ENCODE measurements at places on chromosomes 16 and 17. TPM values are rescaled to one million over a fixed set of nuclear protein-coding genes. Genes with fewer than 3 reads are reported as not detected.

DNA sequence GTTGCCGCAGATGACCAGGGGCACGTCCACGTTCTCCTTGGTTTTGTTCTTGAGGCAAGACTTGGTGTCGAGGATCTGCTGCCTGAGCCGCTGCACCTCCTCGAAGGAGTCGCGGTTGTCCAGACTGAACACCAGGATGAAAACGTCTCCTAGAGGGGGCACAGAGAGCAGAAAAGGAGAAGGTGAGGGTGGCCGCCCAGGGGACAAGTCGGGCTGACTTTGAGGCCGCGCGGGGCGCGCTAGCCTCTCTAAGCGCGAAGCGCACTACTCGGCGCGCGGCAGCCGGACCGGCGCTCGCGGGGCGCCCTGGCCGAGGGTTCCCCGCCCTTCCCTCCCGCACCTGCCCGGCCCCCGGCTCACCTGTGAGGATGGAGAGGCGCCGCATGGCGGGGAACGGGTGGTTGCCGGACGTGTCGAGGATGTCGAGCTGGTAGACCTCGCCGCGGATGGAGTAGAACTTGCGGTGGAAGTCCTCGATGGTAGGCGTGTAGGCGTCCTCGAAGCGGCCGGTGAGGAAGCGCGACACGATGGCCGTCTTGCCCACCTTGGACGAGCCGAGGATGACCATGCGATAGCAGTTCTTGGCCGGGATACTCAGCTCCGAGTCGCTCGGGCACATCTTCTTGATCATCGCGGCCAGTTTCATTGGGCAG is 533 bp downstream of the RASD1 start:
- peak; percentile 58 for DNase-seq

CNTNAP4 gene
- total RNA-seq = not detected

GRCh38 chr16:23155445-23156049 is 6.3 kb upstream of the USP31 start:
- no peak for DNase-seq

GRCh38 chr16:1781758-1782407 is 488 bp downstream of the SPSB3 start:
- DNase-seq = peak; percentile 63

GRCh38 chr17:36008998-36009665 is 7.8 kb upstream of the CCL15 start:
- DNase-seq = peak; percentile 10

RMI2 gene
- total RNA-seq = 27.0 TPM

GRCh38 chr16:88317613-88317965 is 65.2 kb upstream of the ZNF469 start:
- no peak for DNase-seq

BRIP1 gene
- 4.2 TPM for total RNA-seq

CEMP1 gene
- total RNA-seq = 1.2 TPM

DNA sequence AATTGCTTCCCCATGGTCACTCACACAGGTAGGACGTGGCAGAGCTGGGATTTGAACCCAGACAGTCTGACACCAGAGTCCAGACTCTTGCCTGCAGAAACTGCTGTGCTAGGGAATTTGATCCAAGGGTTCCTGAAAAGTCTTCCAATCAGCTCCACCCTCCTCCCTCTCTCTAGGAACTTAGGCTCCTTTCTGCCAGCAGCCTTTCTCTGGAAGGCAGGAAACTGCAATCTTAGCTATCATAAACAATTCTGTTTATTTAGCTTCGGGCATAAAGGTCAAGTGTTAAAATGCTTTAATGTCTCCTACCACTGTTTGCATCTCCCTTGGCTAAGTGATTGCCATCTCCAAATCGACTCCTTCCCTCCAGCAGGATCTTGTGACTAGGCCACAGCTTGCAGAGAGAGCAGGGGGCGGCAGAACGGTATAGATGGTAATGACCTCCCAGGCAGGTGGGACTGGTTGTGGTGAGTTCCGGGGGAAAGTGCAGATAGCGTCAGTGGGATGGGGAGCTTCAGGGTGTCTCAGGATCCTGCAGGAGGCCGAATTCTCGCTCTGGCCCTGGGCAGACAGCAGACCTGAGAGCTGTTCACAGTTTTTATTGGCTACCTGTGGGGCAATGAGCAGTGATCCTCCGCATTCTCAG is 882.4 kb upstream of the EEF2KMT start:
- no peak for DNase-seq

ALOX12B gene
- total RNA-seq = 0.29 TPM

ZNF75A gene
- 111 TPM for total RNA-seq

HASPIN gene
- 3.1 TPM for total RNA-seq

DNA sequence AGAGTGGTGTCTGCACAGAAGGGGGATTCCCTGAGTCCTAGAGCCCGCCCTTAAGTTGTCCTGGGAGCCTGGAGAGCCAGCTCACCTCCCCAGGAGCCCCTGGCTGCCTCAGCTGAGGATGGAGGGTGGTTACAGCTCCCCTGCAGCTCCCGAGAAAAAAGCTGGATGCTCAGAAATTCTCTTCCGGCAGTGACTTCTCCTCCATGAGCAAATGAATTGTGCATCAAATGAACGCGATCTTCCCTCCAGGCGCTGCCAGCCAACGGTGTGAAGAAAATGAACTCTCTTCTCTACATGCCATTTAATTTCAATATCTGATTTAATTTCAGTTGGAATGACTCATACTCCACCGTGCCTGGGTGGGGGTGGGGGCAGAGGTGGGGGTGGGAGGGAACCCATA is 14.3 kb upstream of the C16orf74 start:
- DNase-seq = no peak

- DNase-seq = no peak
Observed at GRCh38 chr16:56532714-56533113, 12.9 kb upstream of the BBS2 start.

DNA sequence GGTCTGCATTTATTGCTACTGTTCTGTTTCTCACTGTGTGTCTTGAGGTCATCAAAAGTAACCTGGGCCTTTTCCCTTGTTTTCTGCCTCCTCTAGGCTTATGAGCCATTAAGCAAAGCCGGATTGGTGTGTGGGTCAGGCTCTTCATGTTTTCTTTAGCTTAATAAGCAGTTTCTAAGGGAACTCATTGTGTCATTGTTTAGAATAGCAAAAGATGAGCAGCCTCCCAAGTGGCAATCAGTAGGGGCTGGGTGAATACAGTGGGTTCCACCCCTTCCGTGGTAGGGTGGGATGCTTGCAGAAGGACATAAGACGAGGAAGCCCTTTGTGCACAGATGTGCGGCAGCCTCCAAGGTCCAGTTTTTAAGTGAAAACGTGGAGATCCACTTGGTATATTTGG is 34.5 kb downstream of the ABCC1 start:
- DNase-seq = no peak

GRCh38 chr16:8963821-8964441 is at the start of gene USP7:
USP7 (minus strand) TSS chr16:8963906; CDS start chr16:8963285, 621 bp downstream.
- DNase-seq = peak; percentile 93

DNA sequence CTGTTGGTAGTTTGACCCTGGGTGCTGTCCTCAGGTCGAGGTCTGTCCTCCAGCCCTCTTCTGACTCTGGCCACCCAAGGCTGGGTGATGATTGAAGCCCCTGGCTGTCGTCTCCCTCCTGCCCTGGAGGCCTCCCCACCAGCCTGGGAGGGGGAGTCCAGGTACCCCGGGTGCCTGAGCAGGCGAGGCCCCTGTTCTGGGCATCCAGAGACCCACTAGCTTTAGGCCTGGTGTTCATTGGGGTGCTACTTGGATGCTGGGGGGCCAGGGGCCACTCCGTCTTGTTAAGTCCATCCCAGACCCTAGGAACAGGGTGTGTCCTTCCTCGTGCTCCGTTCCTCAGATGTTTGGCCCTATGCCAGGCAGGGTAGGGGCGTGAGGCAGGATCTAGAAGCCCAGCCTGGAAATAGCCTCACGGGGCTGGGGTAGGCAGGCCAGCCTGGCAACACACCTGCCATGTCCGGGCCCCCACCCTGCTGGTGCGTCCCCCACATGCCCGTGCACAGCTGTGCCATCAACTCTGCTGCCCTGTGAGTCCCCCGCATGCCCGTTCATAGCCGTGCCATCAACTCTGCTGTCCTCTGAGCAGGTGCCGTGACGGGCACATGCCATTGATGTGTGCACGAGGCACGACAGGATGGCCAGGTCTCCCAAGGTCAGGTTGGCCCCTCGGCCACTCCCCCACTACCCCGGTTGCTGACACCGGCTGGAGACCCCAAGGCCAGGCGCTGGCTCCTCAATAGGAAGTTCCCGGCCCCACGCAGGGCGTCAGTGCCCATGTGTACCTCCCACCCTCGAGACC is 36.9 kb downstream of the GINS2 start:
- no peak for DNase-seq

DNA sequence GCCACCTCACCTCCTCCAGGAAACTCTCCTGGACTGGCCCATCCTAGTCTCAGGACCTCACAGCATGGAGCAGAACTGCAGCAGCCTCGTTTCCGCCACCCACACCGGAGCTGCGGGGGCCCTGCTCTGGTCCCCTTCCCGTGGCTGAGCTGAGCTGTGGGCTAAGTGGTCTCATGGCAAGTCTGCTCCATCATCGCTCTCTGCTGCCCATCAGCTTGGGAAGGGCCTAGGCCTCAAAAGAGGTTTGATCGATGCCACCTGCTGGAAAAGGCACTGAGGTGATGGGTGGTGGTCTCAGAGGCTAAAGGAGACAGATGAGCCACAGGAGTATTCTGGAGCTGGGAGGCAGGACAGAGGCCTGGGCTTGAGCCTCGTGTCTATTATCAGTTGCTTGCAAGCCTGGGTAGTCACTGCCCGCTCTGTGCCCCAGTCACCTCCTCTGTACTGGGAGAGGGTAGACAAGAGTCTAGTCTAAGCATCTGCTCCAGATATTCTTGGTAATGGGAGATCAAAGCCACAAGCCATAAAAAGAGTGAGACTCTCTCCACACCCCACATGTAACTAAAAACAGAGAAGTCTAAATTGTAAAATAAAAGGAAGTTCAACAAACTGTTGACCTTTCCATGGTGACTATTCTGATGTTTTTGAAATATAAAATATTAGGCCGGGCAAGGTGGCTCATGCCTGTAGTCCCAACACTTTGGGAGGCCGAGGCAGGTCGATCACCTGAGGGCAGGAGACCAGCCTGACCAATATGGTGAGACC is 1.6 kb downstream of the ITGAE start:
- no peak for DNase-seq

EPX gene
- not detected for total RNA-seq

GRCh38 chr16:53817812-53818550 is 114.0 kb downstream of the FTO start:
- DNase-seq = no peak

GRCh38 chr17:78747488-78747887 is 34.6 kb downstream of the CYTH1 start:
- no peak for DNase-seq

CACNG5 gene
- total RNA-seq = not detected

CHD9NB gene
- total RNA-seq = not detected

DNA sequence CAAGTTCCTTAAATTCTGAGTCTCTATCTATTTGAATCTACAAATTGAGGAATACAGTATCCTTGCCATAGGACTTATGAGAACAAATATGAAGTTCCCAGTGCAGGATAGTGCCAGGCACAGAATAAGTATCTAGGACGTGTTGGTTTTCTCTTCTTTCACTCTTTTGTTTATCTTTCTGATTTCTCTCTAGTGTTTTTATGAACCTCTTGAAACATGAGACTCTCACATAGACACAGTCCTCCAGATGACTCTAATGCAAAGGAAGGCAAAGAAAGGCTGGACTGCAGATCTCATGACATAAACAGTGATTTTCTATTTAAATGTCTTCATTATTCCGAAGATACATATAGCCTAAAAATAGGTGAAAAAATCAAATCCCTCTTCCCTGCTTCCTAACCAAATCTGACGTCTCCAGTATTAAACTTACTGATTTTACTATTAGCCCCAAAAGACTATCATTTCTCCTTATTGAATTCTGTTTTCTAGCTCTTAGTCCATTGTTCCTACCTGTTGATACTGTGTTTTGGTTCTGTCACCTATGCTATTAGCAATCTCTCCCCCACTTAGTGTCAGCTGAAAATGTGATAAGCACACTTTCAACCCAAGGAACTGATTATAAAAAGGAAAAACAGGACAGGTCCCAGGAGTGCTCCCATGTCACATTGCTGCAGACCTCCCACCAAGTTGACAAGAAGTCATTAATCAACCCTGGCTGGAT is 24.9 kb upstream of the ADAMTS18 start:
- DNase-seq = no peak

GLYR1 gene
- total RNA-seq = 147 TPM

CD300C gene
- total RNA-seq = 0.19 TPM

- peak; percentile 94 for DNase-seq
Observed at GRCh38 chr16:66516808-66517585, 32.9 kb downstream of the TK2 start.

DNA sequence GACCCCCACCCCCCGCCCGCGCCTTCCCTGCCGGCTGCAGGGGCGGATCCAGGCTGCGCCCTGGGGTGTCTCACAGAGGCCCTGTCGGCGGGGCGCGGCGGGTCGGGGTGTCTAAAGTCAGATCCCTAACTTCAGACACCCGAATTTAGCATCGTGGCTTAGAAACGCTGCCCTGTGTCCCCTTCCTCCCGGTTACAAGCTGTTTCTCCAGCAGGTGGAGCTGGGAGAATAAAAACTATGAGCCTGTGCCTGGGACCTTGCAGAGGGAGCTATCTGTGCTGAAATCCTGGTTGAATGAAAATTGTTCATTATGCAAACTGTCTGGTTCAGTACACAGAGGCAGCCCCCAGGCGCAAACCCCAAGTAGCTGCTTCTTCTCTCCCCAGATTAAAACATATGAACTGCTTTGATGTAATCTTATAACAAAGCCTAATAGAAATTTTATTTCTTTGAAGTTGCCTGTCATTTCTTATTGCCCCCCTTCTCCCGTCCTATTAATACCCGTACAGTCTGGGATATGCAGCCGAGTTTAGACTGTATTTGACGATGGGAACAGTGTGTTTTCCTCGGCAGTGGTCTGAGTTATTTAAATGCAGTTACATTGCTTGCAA is 79.0 kb downstream of the RPA1 start:
- DNase-seq = peak; percentile 51

G6PC1 gene
- total RNA-seq = not detected

DNA sequence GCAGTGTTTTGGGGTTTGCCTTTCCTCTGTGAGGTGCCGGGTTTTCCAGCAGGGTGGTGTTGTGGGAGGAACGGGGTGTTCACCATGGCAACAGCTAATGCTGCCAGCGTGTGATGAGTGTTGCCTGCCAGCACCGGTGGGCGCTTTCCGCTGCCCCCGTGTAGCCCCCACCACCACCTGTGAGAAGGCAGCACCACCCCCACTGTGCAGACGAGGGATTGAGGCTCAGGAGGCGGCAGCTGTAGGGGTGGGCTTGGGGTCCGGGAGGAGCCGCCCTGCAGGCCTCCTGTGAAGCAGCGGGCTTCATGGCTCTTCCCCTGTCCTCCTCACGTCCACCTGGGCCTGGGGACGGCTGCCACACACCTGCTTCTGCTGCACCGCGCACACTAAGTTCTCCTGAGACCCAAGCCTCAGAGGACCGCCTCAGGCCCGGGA is 5.2 kb downstream of the RAB40C start:
- no peak for DNase-seq

GRCh38 chr17:17206913-17207335 is 791 bp upstream of the PLD6 start:
- no peak for DNase-seq

GRCh38 chr17:69949496-69949895 is 125.5 kb upstream of the KCNJ16 start:
- no peak for DNase-seq

SLC13A2 gene
- not detected for total RNA-seq

GFAP gene
- not detected for total RNA-seq

GRCh38 chr16:17348042-17348783 is 122.5 kb downstream of the XYLT1 start:
- no peak for DNase-seq

- DNase-seq = no peak
Observed at GRCh38 chr16:86605950-86606349, 27.6 kb downstream of the FOXL1 start.

All from B cell (primary cell).